Stimulated activated naive CD8-positive, alpha-beta T cell treated with anti-CD3 and anti-CD28 coated beads, Interleukin-15, Interleukin-2, amounts not matched to agents 100 U/mL and 50 U/mL, for 24 hours (primary cell): ENCODE measurements at places on chromosomes 11 and 22.
A peak's percentile ranks its signal among the peaks of the same experiment; 100 is the strongest.

- DNase-seq: no peak
Measured at GRCh38 chr22:39518144-39518786, 2.1 kb upstream of the ATF4 start.

- no peak for DNase-seq
Measured at GRCh38 chr22:30416403-30416802, 9.2 kb upstream of the MTFP1 start.

GRCh38 chr11:98600103-98600502, 420.6 kb upstream of the CNTN5 start:
- DNase-seq: no peak

GRCh38 chr11:15958910-15959309, 397.4 kb downstream of the SOX6 start:
- no peak for DNase-seq

DNA sequence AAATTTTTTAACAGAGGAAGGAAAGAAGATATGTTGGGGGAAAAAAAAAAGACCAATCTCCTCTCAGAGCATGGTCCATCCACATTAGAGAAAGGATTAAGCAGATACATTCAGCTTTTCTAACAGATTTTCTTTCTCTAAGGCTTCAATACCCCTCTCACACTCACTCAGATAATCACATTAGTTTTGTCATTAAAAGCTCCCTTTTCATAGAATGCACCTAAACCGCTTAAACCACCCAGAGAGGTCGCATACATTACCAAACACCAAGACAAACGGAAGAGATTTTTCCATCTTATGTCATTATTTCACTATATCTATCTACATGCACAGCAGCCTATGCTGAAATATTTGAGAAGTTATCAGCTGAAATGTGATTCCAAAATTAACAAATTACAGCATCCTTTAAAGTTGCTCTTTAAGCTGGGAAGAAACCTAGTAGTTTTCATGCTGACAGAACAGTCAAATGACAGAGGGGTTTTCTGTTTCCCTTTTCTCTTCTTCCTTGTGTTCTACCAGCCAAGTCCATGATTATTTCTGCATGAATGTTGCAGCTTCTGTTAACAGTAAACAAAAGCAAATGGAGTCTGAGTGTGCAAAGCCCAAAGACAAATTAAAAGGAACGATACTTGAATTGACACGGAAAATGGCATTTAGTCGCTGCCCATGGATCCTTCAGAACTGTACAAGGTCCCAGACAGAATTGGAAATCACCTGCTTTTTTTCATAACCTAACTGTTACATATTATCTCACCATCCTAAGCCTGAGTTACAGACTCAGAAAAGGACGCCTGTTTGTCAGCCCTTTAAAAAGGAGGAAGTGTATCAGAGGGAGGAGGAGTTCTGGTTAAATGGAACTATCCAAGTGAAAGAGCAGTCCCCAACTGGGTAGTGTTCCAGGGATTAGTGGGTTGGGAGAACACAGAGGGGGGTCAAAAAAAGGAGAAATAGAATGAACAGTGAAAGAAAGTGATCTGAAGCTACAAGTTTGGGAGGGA, 54.6 kb downstream of the PRCP start:
- DNase-seq: no peak

DNA sequence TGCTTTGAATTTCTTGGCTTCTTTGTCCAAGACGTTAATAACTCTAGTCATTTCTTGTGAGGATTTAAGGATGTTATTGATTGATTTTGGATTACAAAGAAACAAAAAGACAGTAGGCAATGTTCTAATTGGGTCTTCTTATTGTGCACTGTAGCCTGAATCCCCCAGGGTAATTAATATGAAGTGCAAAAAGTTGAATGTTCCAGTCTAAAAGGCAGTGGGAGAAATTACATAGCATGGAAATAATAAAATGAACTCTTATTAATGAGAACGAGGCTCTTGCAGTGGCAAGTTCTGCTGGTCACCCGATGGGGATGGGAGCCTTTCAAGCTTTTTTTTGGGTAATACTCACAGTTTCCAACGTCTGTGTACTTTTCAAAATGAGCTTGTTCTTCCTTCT, 45.6 kb downstream of the UBASH3B start:
- peak; percentile 49 for DNase-seq

- no peak for DNase-seq
Measured at GRCh38 chr11:61923166-61924063, 6.0 kb upstream of the RAB3IL1 start.

- no peak for DNase-seq
Measured at GRCh38 chr11:57502376-57502775, 13.1 kb downstream of the SLC43A1 start.

- DNase-seq: no peak
Measured at GRCh38 chr11:76167590-76167989, 38.7 kb downstream of the WNT11 start.

DNA sequence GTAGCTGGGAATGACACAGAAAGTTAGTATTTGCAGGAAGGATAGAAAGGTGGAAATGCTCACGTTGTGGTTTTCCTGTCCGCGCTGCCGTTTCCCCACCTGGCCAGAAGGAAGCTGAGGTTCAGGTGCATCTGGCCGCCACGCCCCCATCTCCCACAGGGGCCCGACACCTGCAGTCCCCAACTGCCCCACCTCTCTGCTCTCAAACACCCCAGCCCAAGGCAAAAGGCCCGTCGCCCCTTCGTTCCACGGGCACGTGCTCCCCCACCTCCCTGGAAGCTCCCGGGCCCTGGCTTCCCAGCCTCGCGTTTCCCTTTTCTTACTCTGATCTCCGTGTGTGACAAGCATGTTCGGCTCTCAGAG, 985.1 kb downstream of the BRD1 start:
- DNase-seq: no peak

DNA sequence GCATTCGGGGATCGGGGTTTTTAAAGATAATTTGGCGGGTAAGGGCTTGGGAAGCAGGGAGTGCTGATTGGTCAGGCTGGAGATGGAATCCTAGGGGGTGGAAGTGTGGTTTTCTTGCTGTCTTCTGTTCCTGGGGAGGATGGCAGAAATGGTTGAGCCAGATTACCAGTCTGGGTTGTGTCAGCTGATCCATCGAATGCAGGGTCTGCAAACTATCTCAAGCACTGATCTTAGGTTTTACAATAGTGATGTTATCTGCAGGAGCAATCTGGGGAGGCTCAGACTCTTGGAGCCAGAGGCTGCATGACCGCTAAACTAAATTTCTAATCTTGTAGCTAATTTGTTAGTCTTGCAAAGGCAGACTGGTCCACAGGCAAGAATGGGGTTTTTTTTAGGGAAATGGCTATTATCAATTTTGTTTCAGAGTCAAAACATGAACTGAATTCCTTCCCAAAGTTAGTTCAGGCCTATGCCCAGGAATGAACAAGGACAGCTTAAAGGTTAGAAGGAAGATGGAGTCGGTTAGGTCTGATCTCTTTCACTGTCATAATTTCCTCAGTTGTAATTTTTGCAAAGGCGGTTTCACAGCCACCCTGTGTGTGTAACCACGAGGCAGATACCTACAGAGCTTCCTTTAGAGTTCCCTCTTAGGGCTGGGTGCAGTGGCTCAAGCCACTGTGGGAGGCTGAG, 10.2 kb downstream of the SCGB1A1 start:
- DNase-seq: no peak

- DNase-seq: peak; percentile 47
Measured at GRCh38 chr22:40178417-40179409, 988 bp downstream of the TNRC6B start.

DNA sequence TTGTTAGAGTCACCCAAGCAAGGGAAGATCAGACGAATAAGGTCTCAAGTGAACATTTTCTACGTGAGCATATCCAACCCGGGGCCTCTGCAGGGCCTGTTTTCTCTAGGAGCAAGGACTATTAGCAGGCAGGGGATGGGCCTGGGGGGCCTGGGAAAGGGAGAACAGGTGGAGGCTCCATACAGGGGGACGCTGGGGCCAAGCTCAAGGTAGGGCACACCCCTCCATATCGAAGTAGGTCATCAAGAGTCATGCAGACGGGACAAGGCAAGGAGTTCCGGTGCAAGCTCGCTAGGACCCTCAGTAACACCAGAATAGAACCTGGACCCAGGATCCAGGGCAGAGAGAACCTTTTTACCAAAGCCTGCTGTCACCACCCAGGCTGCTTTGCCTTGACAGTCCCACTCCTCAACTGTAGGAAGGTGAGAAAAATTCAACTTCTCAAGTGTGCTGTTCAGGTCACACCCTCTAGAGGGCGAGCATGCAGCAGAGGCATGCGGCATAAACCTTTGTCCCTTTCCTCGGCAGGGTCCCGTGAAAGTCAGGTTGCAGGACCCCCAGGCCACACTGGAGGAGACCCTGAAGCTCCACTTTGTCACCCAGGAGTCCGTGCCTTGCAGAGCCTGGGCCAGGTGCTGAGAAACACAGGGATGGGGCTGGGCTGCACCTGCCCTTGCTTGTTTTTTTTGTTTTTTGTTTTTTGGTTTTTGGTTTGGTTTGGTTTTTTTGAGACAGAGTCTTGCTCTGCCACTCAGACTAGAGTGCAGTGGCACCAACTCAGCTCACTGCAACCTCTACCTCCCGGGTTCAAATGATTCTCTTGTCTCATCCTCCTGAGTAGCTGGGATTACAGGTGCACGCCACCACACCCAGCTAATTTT, 8.6 kb upstream of the APOBEC3B start:
- DNase-seq: peak; percentile 34

GRCh38 chr11:10752061-10752460, 1.0 kb downstream of the CTR9 start:
- no peak for DNase-seq
